ENCODE measurements at places on chromosomes 4 and X.
A peak's percentile ranks its signal among the peaks of the same experiment; 100 is the strongest.

GRCh38 chr4:110278127-110278526 is 79.7 kb upstream of the ELOVL6 start:
- DNase-seq, result no peak

- DNase-seq, result no peak
Observed at GRCh38 chr4:61376301-61376700, 176.2 kb downstream of the ADGRL3 start.

DNA sequence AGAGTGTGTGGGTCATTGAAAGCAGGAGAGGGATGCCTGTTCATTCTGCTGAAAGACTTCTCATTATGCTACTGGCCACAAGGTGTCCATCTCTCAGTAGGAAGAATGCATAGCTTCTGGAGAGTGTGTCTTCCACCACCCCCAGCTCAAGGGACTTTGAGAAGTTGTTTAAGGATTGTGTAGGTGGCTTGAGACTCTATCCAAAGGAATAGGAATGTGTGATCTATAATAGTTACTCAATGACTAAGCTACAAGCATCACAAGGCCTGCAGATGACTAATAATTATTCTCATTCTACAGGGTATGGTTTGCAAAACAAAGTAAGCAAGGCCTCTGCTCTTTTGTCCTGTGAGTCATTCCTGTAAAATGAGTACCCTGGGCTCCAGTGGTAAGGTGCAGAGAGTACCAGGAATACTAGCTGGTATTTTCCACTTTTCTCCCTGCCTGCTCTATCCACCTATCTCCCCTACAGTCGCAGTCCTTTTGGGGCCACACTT is 279.8 kb upstream of the BOD1L1 start:
- DNase-seq, result peak; percentile 19

- peak; percentile 63 for DNase-seq
Observed at GRCh38 chrX:7083021-7083420, 64.5 kb upstream of the STS start.

DNA sequence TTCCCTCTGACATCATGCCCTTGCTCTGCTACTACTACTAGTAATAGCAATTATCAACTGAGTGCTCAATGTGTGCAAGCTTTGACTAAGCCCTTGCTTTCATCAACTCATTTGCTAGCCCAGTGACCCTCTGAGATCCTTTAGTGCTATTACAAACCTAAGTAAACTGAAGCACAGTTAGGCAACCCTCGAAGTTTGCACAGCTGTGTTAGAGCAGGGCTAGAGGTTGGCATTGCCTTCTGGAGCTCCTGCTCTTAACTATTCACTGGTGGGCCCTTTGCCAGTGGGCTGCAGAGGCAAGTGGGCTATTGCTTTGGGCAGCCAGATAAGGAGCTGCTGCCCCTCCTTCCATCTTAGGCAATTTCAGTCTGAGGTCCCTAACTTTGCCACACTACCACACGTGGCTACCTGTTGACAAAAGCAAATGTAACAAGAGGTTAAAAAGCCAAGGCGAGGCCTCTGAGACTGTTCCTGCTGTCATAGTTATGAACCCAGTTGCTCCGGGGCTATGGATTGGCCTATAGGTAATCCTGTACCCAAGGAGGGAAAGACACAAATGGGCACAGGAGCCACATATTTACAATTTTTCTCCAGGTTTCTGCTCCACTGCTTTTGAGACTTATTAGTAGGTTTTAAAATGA is 41.5 kb upstream of the ANKRD50 start:
- no peak for DNase-seq

DNA sequence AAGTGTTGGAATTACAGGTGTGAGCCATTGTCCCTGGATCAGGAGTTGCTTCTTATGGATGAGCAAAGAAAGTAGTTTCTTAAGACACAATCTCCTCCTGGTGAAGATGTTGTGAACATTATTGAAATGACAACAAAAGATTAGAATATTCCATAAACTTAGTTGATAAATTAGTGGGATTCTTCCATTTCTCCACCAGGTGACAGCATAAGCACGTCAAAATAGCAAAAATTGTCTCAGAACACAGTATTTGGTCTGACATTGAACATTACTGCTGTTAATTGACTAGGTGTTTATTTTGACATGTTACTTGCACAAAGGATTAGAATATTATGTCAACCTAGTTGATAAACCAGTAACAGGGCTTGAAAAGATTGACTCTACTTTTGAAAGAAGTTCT is 21.6 kb downstream of the CLDN34 start:
- DNase-seq, result peak; percentile 30

DNA sequence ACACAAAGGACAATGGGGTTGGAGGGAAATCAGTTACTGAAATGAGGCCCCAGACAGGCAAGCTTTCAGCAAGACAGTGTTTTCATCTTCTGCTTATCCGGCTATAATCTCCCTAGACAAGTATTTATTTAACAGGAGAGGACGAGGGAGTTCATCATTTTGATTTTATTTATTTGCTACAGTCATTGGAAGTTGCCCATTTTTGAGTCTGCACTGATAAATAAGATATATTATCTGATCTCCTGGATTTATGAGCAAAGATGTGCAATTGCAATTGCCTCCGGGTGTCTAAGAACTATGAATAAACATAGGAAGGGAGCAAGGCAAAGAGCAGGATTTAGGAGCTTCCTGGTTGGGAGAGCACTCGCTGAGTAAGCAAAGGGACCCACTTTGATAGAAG is 263.2 kb upstream of the EDA2R start:
- DNase-seq, result no peak

- DNase-seq, result no peak
Observed at GRCh38 chrX:39795605-39796004, 302.2 kb downstream of the BCOR start.

GRCh38 chr4:182231080-182231479 is 12.1 kb upstream of the TENM3 start:
- no peak for DNase-seq

GRCh38 chrX:134460862-134461220 is 876 bp downstream of the HPRT1 start:
- peak; percentile 18 for DNase-seq

DNA sequence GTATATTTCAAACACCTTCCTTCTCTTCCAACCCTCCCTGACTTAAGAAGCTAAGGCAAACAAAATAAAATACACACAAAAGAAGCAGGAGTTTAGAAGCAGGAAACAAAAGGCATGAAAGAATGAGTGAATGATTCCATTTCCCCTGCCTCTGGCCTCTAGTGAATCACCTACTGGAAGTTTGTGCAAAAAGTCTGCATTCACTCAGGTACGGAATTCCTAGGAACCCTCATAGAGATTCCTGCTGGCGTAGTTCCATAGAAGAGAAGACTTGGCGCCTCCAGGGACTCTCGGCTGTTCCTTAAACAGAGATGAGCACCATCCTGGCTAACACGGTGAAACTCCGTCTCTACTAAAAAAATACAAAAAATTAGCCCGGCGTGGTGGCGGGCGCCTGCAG is 125.9 kb upstream of the TBL1X start:
- no peak for DNase-seq

DNA sequence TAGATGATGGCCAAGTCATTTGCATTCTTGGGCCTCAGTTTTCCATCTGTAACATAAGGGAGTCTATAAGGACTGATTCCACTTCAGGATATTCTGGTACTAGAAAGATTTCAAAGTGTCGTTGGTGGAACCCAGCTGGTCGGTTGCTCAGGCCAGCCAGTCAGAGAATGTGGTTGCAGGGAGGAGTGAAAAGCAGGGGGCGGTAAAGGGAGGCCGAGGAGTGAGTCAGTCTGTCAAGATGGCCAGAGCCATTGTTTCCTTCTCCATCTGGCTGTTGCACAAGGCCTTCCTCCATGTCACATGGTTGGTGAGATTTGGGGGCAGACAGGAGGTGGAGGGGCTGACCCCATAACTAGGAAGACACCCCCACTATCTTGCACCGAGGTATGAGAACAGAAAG is 38.2 kb downstream of the STARD8 start:
- DNase-seq, result no peak
